Ascending aorta (tissue), 2 donors: ENCODE measurements at places on chromosomes 7 and 10. TPM values are rescaled to one million over a fixed set of nuclear protein-coding genes. Genes with fewer than 3 reads are reported as not detected.

WDR86 gene
- 4.0 TPM for total RNA-seq

GRCh38 chr7:1059200-1060091 is 15.1 kb downstream of the GPR146 start:
- H3K4me1 ChIP-seq, result no peaks in the 10 kb centered on the region
- H3K27me3 ChIP-seq, result no peaks in the 10 kb centered on the region
- DNase-seq, result no peak
- no peak overlapping the region for H3K27ac ChIP-seq

GRCh38 chr10:93913706-93914105 is 19.9 kb downstream of the SLC35G1 start:
- no peak for DNase-seq
- no peaks in the 10 kb centered on the region for H3K27me3 ChIP-seq
- H3K4me1 ChIP-seq, result no peaks in the 10 kb centered on the region
- H3K36me3 ChIP-seq, result no peaks in the 10 kb centered on the region

HABP2 gene
- total RNA-seq, result not detected

DNA sequence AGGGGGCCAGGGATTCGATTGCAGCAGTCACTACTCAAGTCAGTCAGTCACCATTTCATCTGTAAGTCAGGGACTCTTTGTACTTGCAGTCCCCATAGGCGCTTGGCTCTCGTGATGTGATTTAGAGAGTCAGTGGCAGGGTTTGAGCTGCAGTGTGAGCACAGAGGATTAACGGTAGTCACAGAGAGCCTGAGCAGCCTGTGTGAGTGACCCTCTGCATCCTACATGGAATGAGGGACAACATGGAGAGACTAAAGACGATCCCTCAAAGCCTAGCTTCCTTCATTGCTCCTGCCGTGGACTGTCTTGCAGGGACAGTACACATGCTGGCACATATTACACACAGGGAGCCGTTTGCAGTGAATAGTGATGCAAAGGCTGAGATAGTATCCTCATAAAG is 56.3 kb downstream of the PRPF18 start:
- no peak overlapping the region for H3K4me3 ChIP-seq
- no peaks in the 10 kb centered on the region for H3K27me3 ChIP-seq
- no peaks in the 10 kb centered on the region for H3K4me1 ChIP-seq
- H3K36me3 ChIP-seq, result peaks cover 75% of the 10 kb centered on the region

TRPV5 gene
- total RNA-seq, result not detected

IRF5 gene
- not detected for total RNA-seq

- H3K27me3 ChIP-seq, result no peaks in the 10 kb centered on the region
- DNase-seq, result no peak
- H3K36me3 ChIP-seq, result no peaks in the 10 kb centered on the region
These were observed 135.4 kb upstream of the FZD1 start for GRCh38 chr7:91128683-91129348.

CTAGE4 gene
- not detected for total RNA-seq

CYP3A5 gene
- total RNA-seq, result 0.43 TPM

GRCh38 chr10:122301055-122301810 is 30.1 kb downstream of the BTBD16 start:
- H3K27ac ChIP-seq, result no peak overlapping the region
- H3K36me3 ChIP-seq, result no peaks in the 10 kb centered on the region
- no peaks in the 10 kb centered on the region for H3K27me3 ChIP-seq
- H3K4me1 ChIP-seq, result no peaks in the 10 kb centered on the region

MLXIPL gene
- 297 TPM for total RNA-seq

GRCh38 chr7:108203537-108203936 is 73.4 kb upstream of the LAMB4 start:
- no peaks in the 10 kb centered on the region for H3K36me3 ChIP-seq
- H3K4me3 ChIP-seq, result no peak overlapping the region
- H3K4me1 ChIP-seq, result no peaks in the 10 kb centered on the region
- no peak overlapping the region for H3K27ac ChIP-seq

DNA sequence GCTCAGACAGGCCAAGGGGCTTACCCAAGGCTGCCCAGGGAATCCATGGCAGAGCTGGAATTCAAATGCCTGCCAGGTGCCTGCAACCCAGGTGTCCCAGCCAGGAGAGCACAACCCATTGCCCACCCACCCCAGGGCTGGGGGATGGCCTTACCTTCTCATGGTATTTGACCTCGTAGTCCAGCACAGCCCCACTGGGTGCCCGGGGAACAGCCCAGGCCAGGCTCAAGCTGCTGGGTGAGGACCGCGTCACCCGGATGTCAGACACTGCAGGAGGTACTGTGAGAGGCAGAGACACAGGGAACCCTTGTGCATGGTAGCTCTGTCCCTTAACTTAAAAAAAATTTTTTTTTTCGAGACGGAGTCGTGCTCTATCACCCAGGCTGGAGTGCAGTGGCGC is 9.0 kb downstream of the EPHB4 start:
- no peak for DNase-seq
- peaks cover under 1% of the 10 kb centered on the region for H3K36me3 ChIP-seq
- no peaks in the 10 kb centered on the region for H3K4me1 ChIP-seq
- no peak overlapping the region for H3K27ac ChIP-seq
- no peak overlapping the region for H3K4me3 ChIP-seq
- no peaks in the 10 kb centered on the region for H3K27me3 ChIP-seq

DNA sequence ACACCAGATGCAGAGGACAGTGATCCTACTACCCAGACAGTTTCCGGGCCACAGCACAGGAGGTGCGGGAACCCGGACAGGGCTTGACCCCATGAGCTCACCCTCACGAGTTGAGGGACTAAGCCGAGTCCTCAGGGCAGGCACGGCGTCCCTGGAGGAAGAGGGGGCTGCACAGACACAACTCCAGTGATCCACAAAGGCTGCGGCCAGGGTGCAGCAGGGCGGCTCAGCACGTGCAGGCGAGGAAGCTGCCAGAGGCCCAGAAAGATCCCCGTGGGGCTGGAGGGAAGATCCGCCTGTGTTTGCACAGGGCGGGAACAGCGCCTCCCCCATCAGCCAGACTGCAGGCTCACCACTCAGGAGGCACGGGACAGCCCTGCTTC is 45.9 kb upstream of the TMEM72 start:
- no peaks in the 10 kb centered on the region for H3K27me3 ChIP-seq
- no peaks in the 10 kb centered on the region for H3K36me3 ChIP-seq
- DNase-seq, result no peak
- peaks cover 14% of the 10 kb centered on the region for H3K4me1 ChIP-seq

- no peak overlapping the region for H3K4me3 ChIP-seq
- no peaks in the 10 kb centered on the region for H3K27me3 ChIP-seq
- H3K36me3 ChIP-seq, result no peaks in the 10 kb centered on the region
- H3K4me1 ChIP-seq, result peaks cover 8% of the 10 kb centered on the region
- no peak for DNase-seq
- H3K27ac ChIP-seq, result no peak overlapping the region
These were observed 52.1 kb upstream of the JCAD start for GRCh38 chr10:30111340-30112022.

- H3K27me3 ChIP-seq, result no peaks in the 10 kb centered on the region
- DNase-seq, result no peak
- H3K36me3 ChIP-seq, result no peaks in the 10 kb centered on the region
These were observed 56.8 kb downstream of the BBS9 start for GRCh38 chr7:33186192-33186591.

PNLIPRP3 gene
- total RNA-seq, result not detected

GBX1 gene
- total RNA-seq, result not detected

MSANTD7 gene
- 0.64 TPM for total RNA-seq

DRGX gene
- not detected for total RNA-seq

- H3K4me3 ChIP-seq, result no peak overlapping the region
- H3K27ac ChIP-seq, result no peak overlapping the region
- H3K27me3 ChIP-seq, result no peaks in the 10 kb centered on the region
- no peaks in the 10 kb centered on the region for H3K4me1 ChIP-seq
These were observed 21.3 kb downstream of the RP9 start for GRCh38 chr7:33087858-33088257.

GRCh38 chr10:24444337-24444736 is 235.4 kb downstream of the KIAA1217 start:
- no peak overlapping the region for H3K27ac ChIP-seq
- H3K4me1 ChIP-seq, result peaks cover 8% of the 10 kb centered on the region
- no peak for DNase-seq
- no peak overlapping the region for H3K4me3 ChIP-seq
- H3K27me3 ChIP-seq, result no peaks in the 10 kb centered on the region

ARL4A gene
- total RNA-seq, result 55.5 TPM

STEAP1B gene
- not detected for total RNA-seq

DNA sequence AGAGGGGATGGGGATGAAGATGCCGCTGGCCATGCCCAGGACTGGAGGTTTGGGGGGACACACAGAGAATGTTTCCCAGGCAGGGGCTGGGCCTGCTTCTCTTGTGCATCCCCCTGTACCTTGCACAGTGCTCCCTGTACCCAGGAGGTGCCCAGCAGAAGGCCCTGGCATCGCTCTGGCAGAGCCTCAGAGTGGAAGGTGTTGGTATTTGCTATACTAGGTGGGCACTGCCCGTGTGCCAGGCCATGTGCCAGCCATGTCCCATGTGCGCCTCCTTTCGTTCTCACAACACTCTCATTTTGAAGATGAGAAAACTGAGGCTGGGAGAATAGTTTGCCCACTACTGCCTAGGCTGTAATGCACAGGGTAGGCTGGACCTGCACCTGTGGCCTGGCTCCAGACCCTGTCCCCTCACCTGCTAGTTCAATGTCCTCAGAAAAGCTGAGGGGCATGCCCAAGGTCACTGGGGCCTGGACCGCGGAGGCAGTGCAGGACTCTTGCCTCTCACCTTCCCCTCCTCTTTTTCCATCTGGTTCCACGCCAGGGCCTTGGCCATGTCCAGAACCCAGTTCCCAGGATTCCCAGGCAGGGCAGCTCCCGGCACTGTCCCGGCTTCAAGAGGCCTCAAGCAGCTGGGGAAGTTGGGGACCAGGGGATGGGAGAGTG is 64.7 kb downstream of the GOLGA7B start:
- no peaks in the 10 kb centered on the region for H3K4me1 ChIP-seq
- no peaks in the 10 kb centered on the region for H3K36me3 ChIP-seq
- H3K27ac ChIP-seq, result no peak overlapping the region
- H3K27me3 ChIP-seq, result no peaks in the 10 kb centered on the region
- H3K4me3 ChIP-seq, result no peak overlapping the region
- DNase-seq, result no peak

- no peak for DNase-seq
- no peaks in the 10 kb centered on the region for H3K27me3 ChIP-seq
- H3K4me1 ChIP-seq, result no peaks in the 10 kb centered on the region
- no peak overlapping the region for H3K4me3 ChIP-seq
- no peak overlapping the region for H3K27ac ChIP-seq
- H3K36me3 ChIP-seq, result no peaks in the 10 kb centered on the region
These were observed 130.6 kb upstream of the SLC26A5 start for GRCh38 chr7:103576641-103577040.

- no peaks in the 10 kb centered on the region for H3K27me3 ChIP-seq
- H3K4me3 ChIP-seq, result no peak overlapping the region
- no peak overlapping the region for H3K27ac ChIP-seq
These were observed 35.5 kb upstream of the VCL start for GRCh38 chr10:73962386-73962785.

GRCh38 chr7:129493555-129493954 is 8.8 kb upstream of the SMKR1 start:
- DNase-seq, result no peak
- no peak overlapping the region for H3K4me3 ChIP-seq
- H3K27me3 ChIP-seq, result no peaks in the 10 kb centered on the region
- H3K4me1 ChIP-seq, result no peaks in the 10 kb centered on the region
- no peak overlapping the region for H3K27ac ChIP-seq

- no peaks in the 10 kb centered on the region for H3K4me1 ChIP-seq
- no peaks in the 10 kb centered on the region for H3K27me3 ChIP-seq
- DNase-seq, result no peak
- H3K4me3 ChIP-seq, result no peak overlapping the region
These were observed 299.9 kb downstream of the ABCA13 start for GRCh38 chr7:48471196-48471595.

- no peak for DNase-seq
- H3K4me3 ChIP-seq, result no peak overlapping the region
- H3K27ac ChIP-seq, result no peak overlapping the region
- H3K36me3 ChIP-seq, result peaks cover 5% of the 10 kb centered on the region
- H3K4me1 ChIP-seq, result peaks cover 38% of the 10 kb centered on the region
These were observed 41.0 kb downstream of the ZEB1 start for GRCh38 chr10:31359979-31360378.

- no peak for DNase-seq
- no peak overlapping the region for H3K4me3 ChIP-seq
- H3K27me3 ChIP-seq, result no peaks in the 10 kb centered on the region
- no peak overlapping the region for H3K27ac ChIP-seq
- H3K36me3 ChIP-seq, result no peaks in the 10 kb centered on the region
These were observed 54.6 kb downstream of the DKK1 start for GRCh38 chr10:52368725-52369124.

DNA sequence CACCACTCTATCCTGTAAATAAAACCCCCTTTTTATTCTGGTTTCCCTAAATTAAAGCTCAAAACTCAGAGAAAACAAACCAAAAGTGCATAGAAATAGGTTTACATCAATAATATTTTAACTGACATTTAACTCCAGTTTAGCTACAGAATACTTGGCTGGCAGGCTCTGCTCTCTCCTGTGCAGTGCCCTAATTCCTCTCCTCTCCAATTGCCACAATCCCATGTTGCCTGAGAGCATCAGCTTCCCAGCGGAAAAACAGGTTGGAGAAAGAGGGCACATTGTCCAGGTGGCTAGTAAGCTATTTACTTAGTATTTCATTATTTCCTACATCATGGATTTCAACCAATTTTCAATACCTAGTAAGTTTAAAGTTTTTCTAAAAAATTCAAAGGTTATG is 8.7 kb downstream of the SEMA3E start:
- H3K4me3 ChIP-seq, result no peak overlapping the region
- no peak for DNase-seq
- no peak overlapping the region for H3K27ac ChIP-seq
- H3K4me1 ChIP-seq, result no peaks in the 10 kb centered on the region
- no peaks in the 10 kb centered on the region for H3K27me3 ChIP-seq
- no peaks in the 10 kb centered on the region for H3K36me3 ChIP-seq

GRCh38 chr7:142939226-142939910 is at the start of gene LLCFC1:
LLCFC1 (plus strand) TSS chr7:142939484; CDS start chr7:142939622, 138 bp downstream.
- H3K27me3 ChIP-seq, result no peaks in the 10 kb centered on the region
- H3K4me3 ChIP-seq, result no peak within 1 kb of the TSS
- H3K27ac ChIP-seq, result no peak within 1 kb of the TSS
- no peak for DNase-seq
- H3K36me3 ChIP-seq, result no peaks in the 10 kb centered on the region

- peaks cover 3% of the 10 kb centered on the region for H3K4me1 ChIP-seq
- peaks cover 5% of the 10 kb centered on the region for H3K36me3 ChIP-seq
- DNase-seq, result no peak
- H3K27me3 ChIP-seq, result no peaks in the 10 kb centered on the region
These were observed 925 bp downstream of the H2AZ2 start for GRCh38 chr7:44846816-44847508.

DNA sequence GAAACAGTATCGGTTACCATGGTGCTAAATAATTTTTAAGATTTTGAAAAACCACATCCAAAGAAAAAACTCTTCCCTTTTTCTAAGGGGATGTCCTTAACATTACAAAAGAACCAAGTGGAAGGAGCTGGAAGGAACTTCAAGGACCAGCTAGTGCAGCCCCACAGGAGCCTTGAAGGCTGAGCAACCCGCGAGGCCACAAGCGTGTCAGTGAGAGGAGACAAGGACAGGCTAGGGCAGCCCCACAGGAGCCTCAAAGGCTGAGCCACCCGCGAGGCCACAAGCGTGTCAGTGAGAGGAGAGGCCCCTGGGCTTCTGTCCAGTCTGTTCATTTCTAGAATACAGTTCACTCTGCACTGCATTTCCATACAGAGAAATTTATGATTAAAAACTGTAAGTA is 80.1 kb upstream of the ATP6V0A4 start:
- H3K27me3 ChIP-seq, result no peaks in the 10 kb centered on the region
- H3K27ac ChIP-seq, result no peak overlapping the region
- no peaks in the 10 kb centered on the region for H3K4me1 ChIP-seq
- H3K36me3 ChIP-seq, result no peaks in the 10 kb centered on the region
